ENCODE measurements at places on chromosomes 12 and 14.

- no peak for DNase-seq
Observed at GRCh38 chr12:8709124-8709830, 11.5 kb downstream of the RIMKLB start.

DNA sequence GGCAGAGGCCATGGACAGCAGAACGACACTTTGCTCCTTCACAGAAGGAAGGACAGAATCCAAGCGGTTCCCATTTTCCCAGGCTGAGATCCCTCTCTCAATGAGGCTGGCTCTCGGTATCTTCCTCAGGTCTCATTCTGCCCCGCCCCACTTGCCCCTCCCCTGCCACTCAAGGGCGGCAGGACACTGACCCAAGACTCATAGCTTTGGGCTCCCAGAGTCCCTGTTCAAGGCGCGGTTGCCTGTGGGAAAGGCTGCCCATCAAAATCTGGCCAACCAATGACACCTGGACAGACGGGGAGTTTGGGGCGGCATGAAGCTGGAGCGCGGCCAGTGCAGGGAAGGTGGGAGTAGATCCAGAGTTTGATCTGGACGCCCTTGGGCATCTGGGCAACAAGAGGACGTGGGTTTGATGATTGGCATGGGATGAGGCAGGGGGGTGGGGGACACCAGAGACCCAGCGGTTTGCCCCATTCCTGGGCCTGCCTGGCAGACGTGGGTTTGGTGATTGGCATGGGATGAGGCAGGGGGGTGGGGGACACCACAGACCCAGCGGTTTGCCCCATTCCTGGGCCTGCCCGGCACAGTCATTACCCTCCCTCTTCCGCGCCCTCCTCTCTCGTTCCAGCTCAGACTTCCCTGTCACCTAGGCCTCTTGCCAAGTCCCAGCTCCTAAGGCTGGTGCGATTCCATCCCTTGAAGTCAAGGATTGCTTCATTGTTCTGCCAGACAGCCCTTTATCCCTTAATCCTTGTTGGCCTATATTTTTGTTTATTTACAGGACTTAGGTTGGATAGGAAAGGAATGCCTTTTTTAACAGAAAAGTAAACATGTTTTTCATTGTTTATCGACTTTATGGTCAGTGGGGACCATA lies 92.1 kb downstream of the NINJ2 start:
- DNase-seq: no peak

DNA sequence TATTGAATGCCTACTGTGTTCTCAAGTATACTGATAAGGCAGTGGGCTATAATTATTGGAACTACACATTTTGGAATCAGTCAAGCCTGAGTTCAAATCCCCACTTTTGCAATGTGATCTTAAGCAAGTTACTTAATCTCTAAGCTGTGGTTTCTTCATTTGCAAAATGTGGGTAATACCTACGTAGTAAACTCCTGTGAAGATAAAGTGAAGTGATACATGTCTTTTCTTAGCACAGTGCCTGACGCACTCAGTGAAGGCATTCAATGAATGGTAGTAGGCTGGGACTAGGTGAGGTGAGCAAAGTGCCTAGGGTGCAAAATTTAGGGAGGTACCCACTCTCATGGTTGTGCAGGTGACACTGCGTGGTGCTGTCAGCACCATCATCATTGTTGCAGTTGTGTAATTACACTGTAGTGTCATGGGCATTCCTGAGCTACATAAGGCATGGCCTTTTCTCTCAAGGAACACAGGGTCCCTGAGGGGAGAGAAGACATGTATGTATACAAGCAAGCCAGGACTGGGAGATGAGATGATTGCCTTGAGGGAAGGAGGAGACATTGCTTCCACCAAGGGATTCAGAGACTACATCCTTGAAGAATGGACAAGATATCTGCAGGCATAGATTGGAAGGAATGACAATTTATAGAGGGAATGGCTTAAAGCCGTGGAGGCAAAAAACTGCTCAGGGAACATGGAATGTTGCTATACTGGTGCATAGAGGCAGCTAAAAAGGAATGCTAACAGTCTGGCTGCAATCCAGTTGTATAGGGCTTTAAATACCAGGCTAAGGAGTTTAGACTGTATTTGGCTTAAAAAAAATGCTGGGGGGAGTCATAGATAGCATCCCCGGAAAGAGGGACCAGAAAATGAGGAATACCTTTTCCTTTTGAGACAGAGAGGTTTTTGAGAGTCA lies 129.2 kb upstream of the ARHGAP5 start:
- no peak for DNase-seq

- no peak for DNase-seq
Observed at GRCh38 chr12:54977155-54977554, 7.4 kb downstream of the TESPA1 start.

- no peak for DNase-seq
Observed at GRCh38 chr12:128009108-128009507, 257.9 kb upstream of the TMEM132C start.

DNA sequence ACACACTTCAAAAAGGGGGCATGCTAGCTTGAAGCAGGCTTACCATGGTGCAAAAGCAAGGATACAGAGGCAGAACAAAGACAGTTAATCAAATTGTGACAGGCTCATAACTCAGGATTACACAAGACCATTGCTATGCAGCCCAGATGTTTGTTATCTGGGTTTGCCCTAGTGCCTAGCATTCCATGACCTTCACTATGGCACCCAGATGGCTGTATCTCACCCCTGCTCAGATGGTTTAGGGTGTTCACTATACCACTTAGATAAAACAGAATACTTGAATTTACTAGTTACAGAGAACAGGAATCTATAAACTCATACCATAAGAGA lies 56.2 kb downstream of the SDR9C7 start:
- no peak for DNase-seq
